ENCODE measurements at places on chromosomes 7 and 10.

GRCh38 chr10:80458638-80459037, 4.5 kb downstream of the TSPAN14 start:
- DNase-seq = no peak

GRCh38 chr10:44619975-44620374, 235.1 kb upstream of the CXCL12 start:
- DNase-seq = no peak

DNA sequence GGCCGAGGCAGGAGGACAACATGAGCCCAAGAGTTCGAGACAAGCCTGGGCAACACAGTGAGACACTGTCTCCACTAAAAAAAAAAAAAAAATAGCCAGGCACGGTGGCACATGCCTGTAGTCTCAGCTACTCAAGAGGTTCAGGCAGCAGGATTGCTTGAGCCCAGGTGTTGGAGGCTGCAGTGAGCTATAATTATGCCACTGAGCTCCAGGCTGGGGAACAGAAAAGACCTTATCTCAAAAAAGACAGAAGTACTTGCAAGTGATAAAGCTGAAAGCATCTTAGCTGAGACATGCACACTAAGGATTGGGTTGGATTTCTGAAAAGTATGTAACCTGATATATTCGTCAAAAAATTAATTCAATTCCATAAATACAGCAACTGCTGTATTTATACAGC, 68.4 kb downstream of the PPP1R3C start:
- DNase-seq = no peak

GRCh38 chr7:92717993-92718716, 118.2 kb downstream of the CDK6 start:
- DNase-seq = peak; percentile 13

DNA sequence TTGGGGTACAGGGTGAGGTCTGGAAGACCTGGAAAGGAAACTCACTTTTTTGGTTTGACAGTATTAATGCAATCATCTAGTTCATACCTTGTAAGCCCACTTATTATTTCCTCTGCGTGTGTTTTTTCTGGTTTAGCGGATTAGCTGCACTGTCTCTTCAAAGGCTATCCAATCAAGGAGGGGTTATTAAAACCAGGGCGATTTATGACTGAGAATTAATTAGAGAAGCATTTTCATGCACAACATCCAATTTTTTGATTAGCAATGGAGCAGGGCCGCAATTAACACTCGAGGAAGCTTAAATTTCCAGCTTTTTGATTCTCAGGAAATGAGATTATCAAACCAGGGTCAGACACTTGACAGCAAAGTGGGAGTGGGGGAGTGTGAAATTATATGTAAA, 248.9 kb downstream of the EXOC4 start:
- DNase-seq = no peak

DNA sequence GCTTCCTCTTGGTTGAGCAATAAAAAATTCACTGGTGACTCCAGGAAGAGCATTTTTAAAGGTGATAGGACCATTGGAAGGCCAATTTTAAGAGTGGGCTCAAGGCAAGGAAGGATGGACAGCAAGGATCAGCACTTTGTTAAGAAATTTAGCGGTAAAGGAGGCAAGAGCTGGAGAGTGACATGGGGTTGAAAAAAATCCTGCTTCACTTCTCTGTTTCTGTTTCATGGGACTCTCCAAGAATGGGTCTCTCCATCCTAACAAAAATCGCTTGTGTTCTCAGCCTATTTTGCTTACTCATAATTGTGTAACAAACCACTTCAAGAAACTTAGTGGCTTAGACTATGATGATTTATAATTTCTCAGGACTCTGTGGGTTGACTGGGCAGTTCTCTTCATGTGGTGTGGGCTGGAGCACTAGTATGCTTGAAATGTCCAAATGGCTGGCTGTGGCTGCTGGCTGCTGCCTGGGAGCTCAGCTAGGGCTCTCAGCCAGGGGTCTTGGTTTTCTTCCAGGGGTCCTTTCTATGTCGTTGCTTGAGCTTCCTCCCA, 59.8 kb upstream of the ZNRF2 start:
- DNase-seq = no peak

DNA sequence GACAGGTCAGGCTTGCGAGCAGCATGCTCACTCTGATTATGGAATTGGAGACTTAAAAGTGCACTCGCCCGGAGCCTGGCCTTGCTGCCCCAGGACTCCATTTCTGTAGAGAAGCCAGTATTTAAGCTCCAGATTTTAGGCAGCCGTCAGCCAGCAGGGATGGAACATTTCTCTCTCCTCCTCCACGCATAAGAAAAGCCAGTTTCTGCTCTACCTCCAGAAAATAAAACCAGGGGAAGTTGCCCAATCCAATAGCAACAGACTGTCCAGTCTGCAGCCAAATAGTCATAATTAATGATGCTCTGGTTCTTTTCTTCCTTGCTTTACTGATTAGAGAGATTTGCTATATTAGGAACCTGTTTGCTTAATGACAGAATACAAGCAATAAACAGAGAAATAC, 203.2 kb downstream of the GFRA1 start:
- no peak for DNase-seq

GRCh38 chr7:106199813-106200364, 84.9 kb downstream of the NAMPT start:
- no peak for DNase-seq

- no peak for DNase-seq
Measured at GRCh38 chr7:146591976-146592375, 475.4 kb downstream of the CNTNAP2 start.

DNA sequence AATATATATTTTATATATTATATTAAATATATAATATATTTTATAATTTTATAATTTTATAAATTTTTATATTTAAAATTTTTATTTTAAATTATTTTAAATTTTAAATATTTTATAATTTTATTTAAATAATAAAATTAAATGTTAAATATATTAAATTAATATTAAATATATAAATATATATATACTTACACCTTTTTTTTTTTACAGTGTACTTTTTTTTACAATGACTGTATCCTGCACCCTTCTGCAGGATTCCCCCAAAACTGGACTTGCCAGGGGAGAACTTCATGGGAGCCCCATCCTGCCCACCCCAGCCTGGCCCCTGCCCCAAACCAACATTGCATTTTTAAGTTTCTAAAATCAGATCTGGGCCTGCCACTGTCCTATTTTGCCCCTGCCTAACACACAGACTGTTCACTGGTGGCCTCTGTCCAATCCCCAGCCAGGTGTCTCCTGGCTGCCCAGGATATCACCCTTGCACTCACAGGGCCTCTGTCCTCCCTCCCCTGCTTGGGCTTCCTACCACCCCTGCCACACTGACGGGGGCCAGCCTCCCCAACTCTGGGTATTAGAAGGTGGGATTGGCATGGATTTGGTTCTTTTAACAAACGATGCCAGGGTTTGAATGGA, 138.0 kb downstream of the ADCY1 start:
- DNase-seq = no peak

GRCh38 chr7:143901332-143901667, 676 bp downstream of the TCAF1 start:
- no peak for DNase-seq

GRCh38 chr10:79145517-79146470, 77.0 kb downstream of the ZMIZ1 start:
- no peak for DNase-seq

DNA sequence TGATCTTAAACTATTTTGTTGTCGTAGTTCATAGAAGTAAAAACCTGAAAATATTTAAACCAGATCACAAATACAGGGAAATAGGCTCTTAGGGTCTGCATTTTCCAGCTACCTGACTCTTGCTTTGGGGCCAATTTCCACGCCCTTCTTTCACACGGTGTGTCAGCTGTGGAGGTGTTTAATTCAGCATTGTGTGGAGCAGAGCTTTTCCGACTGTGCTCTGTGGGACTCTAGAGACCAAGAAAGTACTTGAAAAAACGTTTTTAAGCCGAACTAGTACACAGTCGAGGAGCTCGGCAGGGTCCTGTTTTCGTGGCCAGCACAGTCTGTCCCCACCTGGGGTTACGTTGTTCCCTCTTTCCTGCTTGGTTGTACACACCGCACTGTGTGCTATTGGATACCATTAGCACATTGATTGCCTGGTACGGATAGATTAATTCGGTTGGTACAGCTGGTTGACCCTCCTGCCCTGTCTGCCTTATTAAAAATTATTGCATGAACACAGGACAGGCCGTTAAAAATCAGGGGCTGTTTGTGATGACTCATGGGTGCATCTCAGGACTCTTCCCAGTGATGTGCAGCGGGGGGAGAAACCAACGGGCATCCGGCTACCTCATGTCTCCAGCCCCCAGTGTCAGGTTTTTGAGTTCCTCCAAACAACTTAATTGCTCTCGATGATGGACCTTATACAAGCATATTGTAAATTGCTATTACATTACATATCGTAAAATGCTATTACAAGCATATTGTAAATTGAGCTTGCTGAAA, 80.7 kb upstream of the BTBD16 start:
- no peak for DNase-seq

- DNase-seq = no peak
Measured at GRCh38 chr7:125256446-125256845, 326.8 kb upstream of the POT1 start.

GRCh38 chr10:22027364-22028238, 24.1 kb upstream of the DNAJC1 start:
- DNase-seq = no peak

GRCh38 chr7:2517678-2518507, 1.7 kb upstream of the LFNG start:
- DNase-seq = no peak

- DNase-seq = no peak
Measured at GRCh38 chr7:2384354-2385243, 18.8 kb upstream of the CHST12 start.

GRCh38 chr7:158392251-158392650, 195.4 kb downstream of the PTPRN2 start:
- DNase-seq = no peak

GRCh38 chr7:140122965-140123364, 53.8 kb downstream of the KDM7A start:
- no peak for DNase-seq

DNA sequence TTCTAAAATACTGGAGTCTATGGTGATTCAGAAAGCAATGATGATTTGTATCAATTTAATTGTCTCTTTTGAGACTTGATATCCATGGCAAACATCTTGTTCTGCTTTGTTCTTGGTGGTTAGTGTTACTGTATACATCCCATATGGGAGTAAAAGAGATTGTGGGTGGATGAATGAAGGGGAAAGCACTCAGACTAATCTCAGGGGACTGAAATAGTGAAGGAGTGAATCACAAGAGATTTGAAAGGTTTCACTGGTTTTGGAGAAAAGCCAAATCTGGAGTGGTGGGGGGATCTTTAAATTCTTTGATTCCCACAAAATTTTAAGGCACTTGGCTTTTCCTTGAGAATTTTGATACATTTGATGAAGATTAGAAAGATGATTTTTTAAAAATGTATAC, 369.4 kb downstream of the INHBA start:
- DNase-seq = no peak

- no peak for DNase-seq
Measured at GRCh38 chr7:14389181-14389591, 399.7 kb upstream of the ETV1 start.

DNA sequence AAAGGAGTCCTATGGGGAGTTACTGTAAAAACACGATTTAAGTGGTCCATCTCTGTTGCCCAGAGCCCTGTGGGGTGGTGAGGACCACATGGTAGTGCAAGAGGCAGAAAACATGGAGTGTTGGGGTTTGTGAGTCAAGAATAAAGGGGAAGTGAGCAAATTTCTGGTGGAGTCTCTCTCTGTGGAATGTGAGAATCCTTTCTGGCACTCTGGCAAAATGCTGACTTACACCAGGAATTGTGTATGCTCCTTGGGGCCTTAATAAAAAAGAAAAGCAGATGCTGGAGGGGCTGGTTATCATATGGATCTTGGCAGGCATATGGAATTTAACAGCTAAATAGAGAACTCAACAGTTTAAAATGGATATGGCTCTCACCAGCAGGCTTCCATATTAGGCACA, 486.0 kb downstream of the TNS3 start:
- no peak for DNase-seq

Measured in stimulated activated CD8-positive, alpha-beta memory T cell treated with anti-CD3 and anti-CD28 coated beads, Interleukin-15, amount 100 ng/mL, for 24 hours (primary cell).